ENCODE measurements at places on chromosomes 6 and 20.

GRCh38 chr20:37438464-37439222 is 82.4 kb upstream of the NNAT start:
- no peak for DNase-seq

GRCh38 chr6:40950986-40951698 is 87.9 kb downstream of the UNC5CL start:
- DNase-seq, result no peak

GRCh38 chr20:64214952-64215351 is 40.6 kb upstream of the PCMTD2 start:
- DNase-seq, result no peak

- DNase-seq, result no peak
These were observed 229.8 kb downstream of the SOD2 start for GRCh38 chr6:159463119-159463829.

DNA sequence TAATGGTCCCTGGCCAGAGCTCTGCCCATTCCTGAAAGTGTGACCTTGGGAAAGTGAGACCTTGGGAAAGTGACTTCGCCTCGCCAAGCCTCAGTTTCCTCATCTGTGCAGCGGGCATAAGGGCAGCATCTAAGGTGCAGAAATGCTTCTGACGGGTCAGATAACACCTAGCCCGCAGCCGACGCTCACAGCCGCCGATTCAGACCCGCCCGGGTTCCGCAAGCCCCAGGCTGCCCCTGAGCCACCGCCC is 486 bp downstream of the FKBP1A start:
- DNase-seq, result no peak

GRCh38 chr20:59037386-59037785 is 5.2 kb downstream of the PRELID3B start:
- DNase-seq, result no peak

DNA sequence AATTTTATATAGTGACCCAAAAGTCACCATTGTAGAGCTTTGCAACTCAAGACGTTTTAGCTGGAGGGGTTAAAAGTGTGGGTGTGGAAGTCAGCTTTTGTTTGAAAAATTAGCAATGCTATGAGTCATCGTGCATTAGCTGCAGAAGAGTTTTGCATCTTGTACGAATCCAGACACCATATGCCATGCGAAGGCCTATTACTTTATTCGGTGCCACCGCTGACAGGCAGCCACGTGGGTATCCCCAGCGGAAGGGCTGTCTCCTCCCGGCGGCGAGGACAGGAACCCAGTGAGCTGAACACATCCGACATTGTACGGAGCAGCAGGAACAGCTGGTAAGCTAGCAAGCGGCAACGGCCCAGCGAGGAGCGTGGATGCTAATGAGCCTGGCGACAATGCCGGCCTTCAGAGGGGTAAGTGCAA is 84.4 kb downstream of the INSM1 start:
- DNase-seq, result no peak

DNA sequence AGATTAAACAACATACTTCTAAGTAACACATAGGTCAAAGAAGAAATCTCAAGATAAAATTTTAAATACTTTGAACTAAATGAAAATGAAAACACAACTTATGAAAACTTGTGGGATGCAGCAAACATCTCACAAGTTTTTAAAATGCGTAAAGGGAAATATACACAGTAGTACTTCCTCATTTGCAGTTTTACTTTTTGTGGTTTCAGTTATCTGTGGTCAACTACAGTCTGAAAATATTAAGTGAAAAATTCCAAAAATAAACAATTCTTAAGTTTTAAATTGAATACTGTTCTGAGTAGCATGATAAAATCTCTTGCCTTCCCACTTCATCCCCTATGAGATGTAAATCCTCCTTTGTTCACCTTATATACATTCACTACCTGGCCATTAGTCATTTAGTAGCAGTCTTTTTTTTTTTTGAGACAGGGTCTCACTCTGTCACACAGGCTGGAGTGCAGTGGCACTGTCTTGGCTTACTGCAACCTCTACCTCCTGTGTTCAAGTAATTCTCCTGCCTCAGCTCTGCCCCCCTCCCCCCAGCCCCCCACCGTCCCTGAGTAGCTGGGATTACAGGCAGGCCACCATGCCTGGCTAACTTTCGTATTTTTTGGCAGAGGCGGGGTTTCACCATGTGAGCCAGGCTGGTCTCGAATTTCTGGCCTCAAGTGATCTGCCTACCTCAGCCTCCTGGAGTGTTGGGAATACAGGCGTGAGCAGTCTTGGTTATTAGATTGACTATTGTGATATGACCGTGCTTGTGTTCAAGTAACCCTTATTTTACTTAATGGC is 154.6 kb upstream of the AHI1 start:
- no peak for DNase-seq

DNA sequence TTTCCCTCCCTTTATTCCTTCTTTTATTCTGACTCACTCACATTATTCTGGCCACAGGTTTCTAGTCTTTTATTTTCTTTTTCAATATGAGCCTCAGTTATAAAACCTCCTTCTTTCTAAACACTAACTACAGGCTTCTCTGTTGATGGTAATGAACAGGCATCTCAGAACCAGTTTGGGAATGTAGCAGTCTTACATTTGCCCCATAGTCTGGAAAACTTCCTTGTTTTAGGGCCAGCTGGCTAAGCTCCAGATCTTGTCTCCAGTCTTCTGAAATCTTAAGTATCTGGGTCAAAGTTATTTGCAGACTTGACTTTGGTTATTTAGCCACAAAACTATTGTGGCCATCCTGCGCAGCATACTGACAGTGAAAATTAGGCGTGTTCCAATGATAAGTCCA is 97.0 kb upstream of the MAN1A1 start:
- peak; percentile 77 for DNase-seq

GRCh38 chr6:54897462-54898189 is 51.1 kb downstream of the FAM83B start:
- DNase-seq, result no peak

DNA sequence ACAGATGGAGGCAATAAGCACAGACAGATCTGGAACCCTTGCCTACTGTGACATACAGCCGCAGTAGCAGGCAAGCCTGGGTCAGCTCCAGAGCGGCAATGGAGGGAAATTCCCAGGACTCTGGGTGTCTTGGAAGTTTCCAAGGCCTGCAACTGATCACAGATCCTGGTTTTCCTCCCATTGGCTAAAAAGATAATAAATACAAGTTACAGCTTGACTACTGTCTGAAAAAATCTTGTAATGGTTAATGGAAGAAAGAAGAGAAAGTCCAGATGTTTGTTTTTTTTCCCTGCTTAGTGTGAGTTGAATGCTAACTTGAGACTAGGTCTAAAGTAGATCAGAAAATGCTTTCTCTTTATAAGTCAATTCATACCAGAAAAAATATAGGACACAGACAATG is 307.6 kb downstream of the ALDH8A1 start:
- no peak for DNase-seq

DNA sequence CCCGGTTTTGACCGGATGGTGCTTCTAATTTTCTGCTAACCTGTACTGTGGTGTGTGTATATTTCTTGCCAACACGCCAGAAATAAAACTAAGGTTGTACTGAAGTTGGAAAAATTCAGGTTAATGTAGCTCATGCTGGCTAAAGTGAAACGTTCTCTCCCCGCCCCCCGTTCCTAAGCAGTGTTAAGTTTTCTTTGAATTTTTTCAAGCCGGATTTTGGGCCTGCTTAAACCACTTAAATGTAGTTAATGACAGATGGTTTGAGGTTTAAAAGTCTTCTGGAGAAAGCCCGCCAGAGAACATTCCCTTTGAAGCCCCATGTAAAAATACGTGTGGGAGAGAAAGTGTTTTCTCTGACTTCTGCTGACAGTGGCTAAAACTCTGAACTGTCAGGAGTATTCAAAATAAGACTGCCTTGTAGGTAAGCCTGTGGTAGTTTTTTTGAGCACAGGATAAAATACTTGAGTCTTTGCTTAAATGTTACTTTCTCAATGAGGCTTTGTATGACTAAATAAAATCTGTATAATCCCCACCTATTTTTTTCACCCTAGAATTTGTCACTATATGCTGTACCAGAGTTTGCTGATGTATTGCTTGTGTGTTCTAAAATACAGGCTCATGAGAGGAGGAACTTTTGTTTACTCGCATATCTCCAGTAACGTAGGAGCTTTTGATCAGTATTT is 101.3 kb downstream of the OR2B2 start:
- DNase-seq, result no peak

DNA sequence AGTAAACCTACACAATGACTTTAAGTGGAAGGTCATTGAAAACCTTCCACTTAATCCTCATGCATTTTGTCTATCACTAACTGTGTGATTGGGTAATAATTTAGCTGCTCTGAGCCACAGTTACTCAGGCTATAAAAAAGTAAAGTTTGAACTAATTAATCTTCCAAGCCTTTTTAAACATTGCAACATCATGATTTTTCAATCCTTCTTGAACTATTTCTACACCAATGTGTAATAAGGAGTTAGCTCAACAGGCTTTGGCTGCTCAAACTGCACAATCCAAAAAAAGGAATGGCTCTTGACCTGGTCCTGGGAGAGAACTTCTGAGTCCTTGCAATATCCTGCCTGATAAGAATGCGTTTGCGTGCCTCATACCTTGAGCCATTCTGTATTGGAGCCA is 34.8 kb upstream of the FILIP1 start:
- no peak for DNase-seq

DNA sequence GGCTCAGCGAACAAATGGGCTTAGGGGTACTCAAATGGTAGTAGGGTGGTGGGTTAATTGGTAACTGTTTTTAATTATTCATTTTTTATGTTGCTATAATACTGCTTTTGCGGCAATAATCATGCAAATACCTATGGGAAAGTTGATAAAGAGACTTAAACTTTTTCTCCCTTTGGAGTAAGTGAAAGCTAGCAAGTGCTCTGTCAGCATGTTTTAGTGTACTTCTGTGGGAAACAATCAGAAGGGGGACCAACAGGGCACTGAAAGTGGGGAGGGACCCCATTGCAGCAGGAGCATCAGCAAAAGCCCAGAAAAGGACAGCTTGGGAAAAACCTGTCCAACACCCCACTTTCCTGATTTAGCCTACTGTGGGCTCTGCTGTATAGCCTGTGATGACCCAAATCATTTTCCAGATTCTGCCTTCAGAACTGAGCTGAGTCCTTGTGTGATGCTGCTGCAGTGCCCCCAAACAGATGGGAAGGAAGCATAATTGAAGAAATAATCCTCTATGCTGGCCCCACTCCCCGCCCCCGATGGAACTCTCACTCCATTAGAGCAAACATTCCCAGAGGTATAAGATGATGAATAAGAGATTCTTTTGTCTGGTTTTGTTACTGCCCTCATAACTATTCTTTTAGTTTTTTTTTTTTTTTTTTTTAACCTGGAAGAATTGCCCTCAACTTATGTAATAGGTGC is 322.8 kb downstream of the CD83 start:
- DNase-seq, result no peak

- no peak for DNase-seq
These were observed 54.2 kb upstream of the FRMD1 start for GRCh38 chr6:168133168-168133561.

DNA sequence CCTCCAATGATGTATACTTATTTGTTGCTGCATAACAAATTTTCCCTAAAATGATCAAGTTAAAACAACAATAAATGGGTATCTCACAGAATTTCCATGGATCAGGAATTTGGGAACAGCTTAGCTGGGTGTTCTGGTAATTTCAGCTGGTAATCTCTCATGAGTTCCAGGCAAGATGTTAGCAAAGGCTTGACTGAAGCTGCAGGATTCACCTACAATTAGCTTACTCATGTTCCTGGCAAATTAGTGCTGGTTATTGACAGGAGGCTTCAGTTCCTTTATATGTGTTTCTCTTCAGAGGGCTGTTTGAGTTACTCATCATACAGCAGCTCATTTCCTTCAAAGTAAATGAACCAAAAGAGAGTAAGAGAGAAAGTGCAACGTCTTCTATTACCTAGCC is 506.3 kb upstream of the IMPG1 start:
- DNase-seq, result no peak

DNA sequence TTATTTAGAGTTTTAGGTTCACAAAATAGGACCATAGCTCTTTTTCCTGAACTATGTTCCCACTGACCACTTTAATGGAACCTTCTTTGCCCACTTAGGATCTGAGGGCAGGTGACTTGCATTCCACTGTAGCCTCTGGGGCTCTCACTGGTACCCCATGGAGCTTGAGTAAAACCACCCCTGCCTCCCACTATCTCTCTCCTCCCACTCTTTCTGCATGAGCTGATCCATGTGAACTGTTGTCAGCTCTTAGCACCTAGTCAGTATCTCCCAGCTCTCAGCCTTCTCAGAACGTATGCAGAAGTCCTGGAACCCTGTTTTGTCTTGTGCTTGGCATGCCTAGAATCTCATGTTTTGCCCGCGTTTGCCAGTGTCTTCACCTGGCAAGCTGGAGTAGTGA is 200.6 kb upstream of the SNX9 start:
- DNase-seq, result no peak

GRCh38 chr6:154154389-154154967 is 115.4 kb downstream of the OPRM1 start:
- peak; percentile 67 for DNase-seq

DNA sequence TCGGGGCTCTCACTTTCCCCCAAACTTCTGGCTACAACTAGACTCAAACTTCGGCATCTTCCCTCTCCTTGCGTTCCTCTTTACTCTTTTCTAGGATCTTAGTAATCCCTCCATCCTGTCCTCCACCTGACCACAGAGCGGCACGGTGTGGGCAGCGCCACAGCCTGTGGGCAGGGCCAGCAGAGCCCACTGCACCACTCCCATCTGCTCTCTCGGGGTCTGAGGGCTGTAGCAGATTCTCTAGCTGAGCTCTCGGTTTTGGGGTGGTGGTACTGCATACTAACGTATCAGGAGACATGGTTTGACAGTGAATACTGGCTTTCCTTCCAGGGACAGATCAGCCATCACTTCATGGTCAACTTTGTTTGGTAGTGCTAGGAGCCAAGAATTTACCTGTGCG is 57.4 kb downstream of the EZR start:
- DNase-seq, result no peak

GRCh38 chr6:54084231-54084630 is 27.0 kb upstream of the MLIP start:
- DNase-seq, result no peak

DNA sequence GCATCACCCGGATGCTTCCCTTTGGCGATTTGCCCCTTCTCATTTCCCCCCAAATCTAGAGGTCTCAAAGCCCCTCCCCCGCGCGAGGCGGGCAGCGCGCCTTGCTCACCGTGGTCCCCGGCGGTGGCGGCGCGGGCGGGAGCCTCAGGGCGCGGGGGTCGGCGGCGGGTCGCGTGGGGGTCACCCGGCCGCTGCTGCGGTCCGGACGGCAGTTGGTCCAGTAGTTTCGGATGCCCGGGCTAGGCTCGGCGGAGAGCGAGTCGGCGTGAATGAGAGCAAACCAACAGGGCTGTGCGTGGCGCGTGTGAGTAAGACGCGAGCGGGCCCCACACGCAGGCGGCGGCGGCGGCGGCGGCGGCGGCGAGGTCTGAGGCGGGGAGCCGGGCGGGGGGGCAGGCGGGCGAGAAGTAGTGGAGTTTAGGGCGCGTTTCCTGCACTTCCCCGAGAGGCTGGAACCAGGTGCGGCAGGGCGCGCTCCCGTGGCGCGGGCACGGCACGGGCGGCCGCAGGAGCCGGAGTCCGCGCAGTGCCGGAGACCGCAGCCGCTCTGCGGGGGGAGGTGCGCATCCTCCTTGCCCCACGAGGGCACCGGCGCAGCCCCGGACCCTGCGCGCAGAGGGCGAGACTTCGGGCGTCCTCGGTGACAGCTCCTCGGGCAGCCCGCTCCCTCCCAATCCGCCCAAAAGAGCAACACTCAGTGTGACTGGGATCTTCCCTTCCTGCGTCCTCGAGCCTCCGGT is 567 bp downstream of the HS3ST5 start:
- DNase-seq, result peak; percentile 12

GRCh38 chr6:20846602-20847028 is 312.4 kb downstream of the CDKAL1 start:
- DNase-seq, result no peak

- no peak for DNase-seq
These were observed 45.1 kb downstream of the MAPK14 start for GRCh38 chr6:36072681-36073080.

GRCh38 chr6:35967076-35967774 is 46.3 kb upstream of the SRPK1 start:
- no peak for DNase-seq

Data from body of pancreas (tissue), 4 donors.